ENCODE measurements at places on chromosomes 3 and 15.
A peak's percentile ranks its signal among the peaks of the same experiment; 100 is the strongest.

- no peak for DNase-seq
Observed at GRCh38 chr3:197468866-197469382, 86.8 kb downstream of the BDH1 start.

DNA sequence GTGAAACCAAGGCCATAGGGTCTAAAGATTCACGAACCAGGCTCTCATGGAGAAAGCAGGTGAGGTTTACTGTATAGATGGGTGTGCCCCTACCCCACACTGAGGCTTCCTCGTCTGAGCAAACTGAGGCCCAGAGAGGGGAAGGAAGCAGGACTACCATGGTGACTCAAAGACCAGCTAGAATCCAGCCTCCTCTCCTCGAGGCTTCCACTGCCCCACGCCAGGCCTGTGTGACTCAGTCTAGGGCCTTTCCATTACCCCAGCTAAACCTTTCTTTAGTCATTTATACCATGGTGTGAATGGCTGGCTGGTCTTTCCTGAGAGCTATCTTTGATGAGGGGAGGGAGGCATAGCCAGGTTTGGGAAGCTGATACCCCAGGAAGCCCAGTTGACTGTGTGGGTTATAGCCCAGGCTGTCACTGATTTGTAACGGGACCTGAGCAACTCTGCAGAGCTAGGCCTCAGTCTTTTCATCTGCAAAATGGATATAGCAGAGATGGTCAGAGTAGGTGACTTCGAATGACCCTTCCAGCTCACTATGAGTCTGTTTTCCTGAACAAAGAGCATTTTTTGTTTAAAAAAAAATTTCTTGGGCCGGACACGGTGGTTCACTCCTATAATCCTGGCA lies 3.0 kb upstream of the RHO start:
- DNase-seq = no peak

GRCh38 chr3:61570813-61571212 lies 9.4 kb downstream of the PTPRG start:
- DNase-seq = no peak

- DNase-seq = no peak
Observed at GRCh38 chr3:156479604-156480003, 75.3 kb downstream of the SSR3 start.

- DNase-seq = no peak
Observed at GRCh38 chr15:43249236-43249635, 17.5 kb downstream of the TGM5 start.

- no peak for DNase-seq
Observed at GRCh38 chr3:127701280-127701911, 28.6 kb downstream of the ABTB1 start.

DNA sequence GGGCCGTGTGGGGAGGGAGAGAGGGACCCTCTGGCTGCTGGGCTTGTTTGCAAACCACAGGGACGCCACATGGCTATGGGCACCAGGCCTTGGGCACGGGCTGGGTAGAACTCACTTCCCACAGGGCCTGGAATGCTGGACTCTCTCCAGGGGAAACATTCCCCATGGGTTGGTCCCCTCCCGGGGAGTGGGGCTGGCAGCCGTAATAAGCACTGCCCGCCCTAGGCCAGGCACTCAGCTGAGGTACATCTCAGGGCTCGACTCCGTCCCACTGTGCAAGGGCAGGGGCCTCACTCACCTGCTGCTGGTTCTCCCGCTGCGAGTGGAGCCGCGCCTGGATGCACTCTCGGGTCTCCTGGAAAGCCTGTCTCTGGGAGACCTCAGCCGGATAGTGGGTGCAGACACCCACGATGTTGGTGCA lies 96.7 kb downstream of the ADCY5 start:
- no peak for DNase-seq

- no peak for DNase-seq
Observed at GRCh38 chr3:41208507-41209220, 9.4 kb downstream of the CTNNB1 start.

DNA sequence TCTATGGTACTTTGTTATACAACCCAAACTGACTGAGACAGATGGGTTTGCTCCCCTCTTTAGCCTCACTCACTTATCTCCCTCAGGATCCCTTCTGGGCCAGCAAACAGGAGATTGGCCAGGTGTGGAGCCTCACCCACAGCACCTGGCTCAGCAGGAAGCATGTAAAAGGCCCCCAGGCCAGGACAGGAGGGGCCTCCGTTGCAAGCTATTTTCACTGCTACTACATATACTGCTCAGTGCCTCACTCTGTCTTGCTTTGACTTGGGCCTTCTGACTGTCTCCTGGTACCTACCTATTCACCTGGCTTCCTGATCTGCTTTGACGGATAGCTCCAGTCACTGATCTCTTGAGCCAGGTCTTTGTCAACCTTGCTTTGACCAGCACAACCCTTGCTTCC lies 20.4 kb upstream of the TPM1 start:
- DNase-seq = no peak

- no peak for DNase-seq
Observed at GRCh38 chr3:31979001-31979697, 1.9 kb downstream of the OSBPL10 start.

GRCh38 chr3:122941228-122942206 lies 86.0 kb downstream of the SEMA5B start:
- DNase-seq = no peak

DNA sequence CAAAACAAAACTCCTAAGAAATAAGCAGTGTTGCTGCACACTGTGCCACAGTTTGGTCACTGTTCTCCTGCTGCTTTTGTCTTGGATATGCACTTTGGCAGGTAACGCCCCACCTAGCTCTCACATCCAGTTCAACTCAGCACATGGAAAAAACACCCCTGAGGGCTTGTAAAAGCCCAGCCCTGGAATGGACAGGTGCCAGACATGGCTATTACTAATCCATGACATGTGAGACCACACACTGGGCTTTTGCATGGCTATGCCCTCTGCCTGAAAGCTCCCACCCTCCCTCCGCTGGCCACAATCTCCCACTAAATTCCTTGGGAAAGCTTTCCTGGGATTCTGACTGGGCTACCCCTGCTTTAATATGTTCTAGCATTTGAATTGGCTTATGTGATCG lies 24.7 kb upstream of the ZBED2 start:
- no peak for DNase-seq

GRCh38 chr3:167976516-167977361 lies 119.0 kb downstream of the GOLIM4 start:
- DNase-seq = no peak

- DNase-seq = no peak
Observed at GRCh38 chr15:85788771-85789495, 5.8 kb downstream of the KLHL25 start.

GRCh38 chr3:32121137-32121536 lies 14.7 kb downstream of the GPD1L start:
- DNase-seq = no peak

DNA sequence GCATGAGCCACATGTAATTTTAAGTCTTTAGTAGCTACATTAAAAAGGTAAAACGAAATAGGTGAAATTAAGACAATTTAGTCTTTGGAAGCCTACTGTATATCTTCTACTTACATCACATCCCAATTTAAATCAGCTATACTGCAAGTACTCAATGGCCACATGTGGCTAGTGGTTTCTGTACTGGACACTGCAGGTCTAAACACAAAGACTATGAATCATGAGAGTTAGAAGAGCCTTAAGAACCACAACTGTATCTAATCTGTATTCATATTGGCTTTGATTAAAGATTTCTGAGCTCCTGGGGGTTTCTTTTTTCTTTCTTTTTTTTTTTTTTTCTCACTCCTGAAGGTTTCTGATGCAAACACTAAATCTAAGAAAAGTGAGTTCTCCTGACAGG lies 2.3 kb upstream of the EIF1B start:
- no peak for DNase-seq

- DNase-seq = no peak
Observed at GRCh38 chr3:172159376-172159775, 120.0 kb downstream of the FNDC3B start.

DNA sequence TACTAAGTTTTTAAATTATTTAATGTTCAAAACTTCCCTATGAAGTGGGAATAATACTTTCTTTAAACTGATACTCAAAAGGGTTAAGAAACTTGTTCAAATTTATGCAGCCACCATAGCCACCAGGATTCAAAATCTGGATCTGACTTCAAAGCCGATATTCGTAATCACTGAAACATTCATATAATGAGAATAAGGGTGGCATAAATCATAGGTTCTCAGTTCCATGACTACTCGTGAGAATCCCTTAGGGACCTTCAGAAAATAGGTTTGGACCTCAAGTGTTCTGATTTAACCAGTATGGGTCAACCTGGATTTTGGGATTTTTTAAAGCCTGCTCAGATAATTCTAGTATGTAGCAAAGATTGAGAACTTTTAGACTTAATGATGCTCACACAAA lies 160.6 kb downstream of the RBMS3 start:
- DNase-seq = no peak

- no peak for DNase-seq
Observed at GRCh38 chr3:151871639-151872468, 1.6 kb upstream of the SUCNR1 start.

- no peak for DNase-seq
Observed at GRCh38 chr15:73844356-73844755, 29.0 kb upstream of the TBC1D21 start.

DNA sequence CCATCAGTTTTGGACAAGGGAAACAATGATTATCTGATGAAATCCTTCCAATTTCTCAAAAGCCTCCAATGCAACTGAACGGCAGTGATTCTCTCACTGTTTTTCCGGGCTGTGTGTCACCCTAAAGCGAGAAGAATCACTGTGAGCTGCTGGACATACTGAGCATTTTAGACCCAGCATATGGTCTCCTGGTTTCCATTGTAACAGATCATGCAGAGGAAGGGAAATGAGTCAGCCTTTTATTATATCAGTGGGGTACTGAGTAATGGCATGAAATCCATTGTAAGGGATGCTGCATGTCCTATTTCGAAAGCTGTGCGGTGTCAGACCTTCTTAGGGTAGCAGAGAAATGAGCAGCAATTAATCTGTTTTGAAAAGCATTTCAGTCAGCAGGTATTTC lies 287.1 kb downstream of the IL5RA start:
- no peak for DNase-seq

- peak; percentile 28 for DNase-seq
Observed at GRCh38 chr3:45760878-45761711, 35.2 kb downstream of the SLC6A20 start.

- no peak for DNase-seq
Observed at GRCh38 chr3:170640737-170641171, 54.9 kb upstream of the SLC7A14 start.

DNA sequence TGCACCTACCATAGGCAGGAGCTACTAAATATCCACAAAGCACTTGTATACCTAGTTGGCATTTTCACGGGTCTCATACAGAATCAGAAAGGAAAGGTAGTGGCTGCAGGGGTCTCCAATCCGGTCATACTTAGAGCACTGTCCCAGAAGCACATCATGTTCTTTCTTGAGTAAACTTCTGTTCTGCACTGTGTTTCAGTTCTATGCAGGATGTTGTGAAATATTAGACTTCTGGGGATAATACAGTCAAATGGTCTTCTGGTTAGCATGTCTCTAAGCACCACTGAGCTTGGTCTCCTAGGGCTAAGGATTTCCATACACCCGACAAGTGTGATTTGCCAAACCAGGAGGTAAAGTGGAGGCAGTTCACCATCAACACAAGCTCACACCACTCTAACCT lies 27.9 kb downstream of the MINDY4B start:
- no peak for DNase-seq

- peak; percentile 7 for DNase-seq
Observed at GRCh38 chr15:90191794-90192509, 9.2 kb upstream of the SEMA4B start.

DNA sequence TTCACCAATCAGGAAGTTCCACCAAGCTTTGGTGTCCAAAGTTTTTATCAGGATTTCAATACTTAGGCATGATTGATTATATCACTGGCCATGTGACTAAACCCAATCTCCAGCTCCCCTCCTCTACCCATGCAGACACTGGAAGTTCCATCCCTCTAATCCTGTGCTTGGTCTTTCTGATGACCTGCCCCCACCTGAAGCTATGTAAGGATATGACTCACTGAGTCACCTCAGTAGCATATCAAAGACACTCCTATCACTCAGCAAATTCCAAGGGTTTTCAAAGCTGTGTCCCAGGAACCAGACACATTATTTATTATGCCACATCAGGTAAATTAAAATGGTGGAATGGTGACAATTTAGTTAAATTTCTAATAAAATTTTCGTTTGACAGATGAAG lies 158.9 kb downstream of the TAFA4 start:
- no peak for DNase-seq

- DNase-seq = no peak
Observed at GRCh38 chr15:69782809-69783208, 314.9 kb downstream of the TLE3 start.

GRCh38 chr3:3085782-3086181 lies 24.4 kb downstream of the IL5RA start:
- DNase-seq = no peak

DNA sequence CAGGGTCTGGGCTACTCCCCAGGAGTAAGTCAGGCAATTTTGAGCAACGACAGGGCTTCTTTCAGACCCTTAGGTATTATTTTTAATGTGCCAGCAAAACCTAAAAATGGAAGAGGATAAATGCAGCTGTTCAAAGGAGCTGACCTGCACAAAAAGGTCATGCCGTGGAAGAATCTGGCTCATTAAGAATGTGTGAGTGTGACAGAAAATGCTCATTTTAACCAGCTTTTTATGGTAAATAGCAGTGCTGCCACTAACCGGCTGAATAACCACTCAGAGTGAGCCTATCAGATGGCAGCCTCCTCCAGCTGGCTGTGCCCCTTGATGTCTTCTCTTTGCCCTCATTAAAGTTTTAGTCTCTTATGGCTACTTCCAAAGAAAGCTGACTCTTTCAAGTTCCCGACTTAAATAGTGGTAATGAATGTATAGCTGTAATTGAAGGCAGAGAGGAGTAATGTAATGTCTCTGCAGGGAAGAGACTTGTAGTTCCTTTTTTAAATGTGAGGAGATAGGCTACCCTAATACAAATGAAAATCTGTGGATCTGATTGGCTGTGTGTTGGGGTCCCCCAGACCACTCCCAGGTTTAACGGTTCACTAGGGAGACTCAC lies 9.5 kb upstream of the FSTL1 start:
- DNase-seq = no peak

GRCh38 chr15:96213045-96213444 lies 117.5 kb upstream of the NR2F2 start:
- DNase-seq = no peak

DNA sequence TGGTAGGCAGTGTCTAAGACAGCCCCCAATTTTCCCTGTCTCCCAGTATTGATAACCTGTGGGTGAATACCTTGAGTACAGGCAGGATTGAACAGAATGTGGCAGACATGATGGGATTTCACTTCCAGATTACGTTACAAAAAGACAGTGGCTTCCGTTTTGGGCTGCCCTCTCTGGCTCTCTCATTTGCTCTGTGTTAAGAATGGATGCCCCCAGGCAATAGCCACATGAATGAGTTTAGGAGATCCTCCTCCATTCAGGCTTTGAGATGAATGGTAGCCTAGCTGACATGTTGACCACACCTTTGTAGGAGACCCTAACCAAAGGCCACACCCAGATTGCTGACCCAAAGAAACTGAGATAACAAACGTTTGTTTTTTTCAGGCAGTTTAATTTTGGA lies 34.3 kb downstream of the UBXN7 start:
- no peak for DNase-seq

DNA sequence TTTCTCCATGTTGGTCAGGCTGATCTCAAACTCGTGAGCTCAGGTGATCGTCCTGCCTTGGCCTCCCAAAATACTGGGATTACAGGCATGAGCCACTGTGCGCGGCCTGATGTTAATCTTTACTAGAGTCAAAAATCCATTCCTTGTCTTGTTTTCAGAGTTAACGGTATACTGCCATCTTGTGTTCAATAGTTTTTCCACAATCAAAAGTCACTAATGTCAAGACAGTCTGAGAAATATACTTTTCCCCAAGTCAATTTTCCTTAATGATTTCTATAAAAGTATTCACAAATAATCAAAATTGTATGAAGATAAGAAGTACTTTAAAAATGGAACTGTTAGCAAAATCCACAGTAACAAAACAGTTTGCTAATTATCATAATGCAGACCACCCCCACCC lies 8.5 kb downstream of the CRBN start:
- no peak for DNase-seq
